ENCODE measurements at places on chromosomes 5 and 9.
A peak's percentile ranks its signal among the peaks of the same experiment; 100 is the strongest.

DNA sequence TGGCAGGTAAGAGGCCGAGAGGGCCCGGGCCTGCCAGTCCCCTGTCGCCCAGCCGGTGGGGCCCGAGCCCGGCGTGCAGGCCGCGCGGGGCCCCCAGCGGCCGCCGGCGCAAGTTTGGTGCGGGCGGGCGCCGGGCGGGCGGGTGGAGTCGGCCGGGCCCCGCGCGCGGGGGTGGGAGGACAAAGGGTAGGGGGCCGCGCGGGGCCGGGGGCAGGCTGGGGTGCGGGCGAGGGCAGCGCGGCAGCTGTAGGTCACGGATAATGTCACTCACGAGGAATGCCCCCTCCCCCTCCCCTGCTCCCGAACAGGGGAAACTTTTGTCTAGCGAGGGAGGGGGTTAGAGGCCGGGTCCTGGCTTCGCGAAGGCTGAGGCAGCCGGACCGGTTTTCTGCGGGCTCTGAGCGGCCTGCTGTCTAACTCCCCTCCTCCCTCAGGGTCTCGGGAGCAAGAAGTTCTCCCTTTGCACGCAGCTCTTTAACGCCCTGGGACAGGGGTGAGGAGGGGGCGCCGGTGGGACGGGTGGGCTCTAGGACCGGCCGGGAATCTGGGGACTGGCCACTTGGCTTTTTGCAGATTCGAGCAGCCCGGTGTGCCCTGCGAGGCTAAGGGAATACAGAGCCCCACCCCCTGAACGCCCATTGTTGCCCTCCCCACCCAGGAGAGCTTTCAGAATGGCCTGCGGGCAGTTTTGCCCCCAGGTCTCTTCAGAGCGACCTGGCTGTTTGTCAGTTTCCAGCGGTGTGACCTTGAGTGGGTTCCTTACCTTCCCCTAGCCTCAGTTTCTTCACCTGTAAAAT, 21.3 kb upstream of the NDST1 start:
- no peak for DNase-seq

DNA sequence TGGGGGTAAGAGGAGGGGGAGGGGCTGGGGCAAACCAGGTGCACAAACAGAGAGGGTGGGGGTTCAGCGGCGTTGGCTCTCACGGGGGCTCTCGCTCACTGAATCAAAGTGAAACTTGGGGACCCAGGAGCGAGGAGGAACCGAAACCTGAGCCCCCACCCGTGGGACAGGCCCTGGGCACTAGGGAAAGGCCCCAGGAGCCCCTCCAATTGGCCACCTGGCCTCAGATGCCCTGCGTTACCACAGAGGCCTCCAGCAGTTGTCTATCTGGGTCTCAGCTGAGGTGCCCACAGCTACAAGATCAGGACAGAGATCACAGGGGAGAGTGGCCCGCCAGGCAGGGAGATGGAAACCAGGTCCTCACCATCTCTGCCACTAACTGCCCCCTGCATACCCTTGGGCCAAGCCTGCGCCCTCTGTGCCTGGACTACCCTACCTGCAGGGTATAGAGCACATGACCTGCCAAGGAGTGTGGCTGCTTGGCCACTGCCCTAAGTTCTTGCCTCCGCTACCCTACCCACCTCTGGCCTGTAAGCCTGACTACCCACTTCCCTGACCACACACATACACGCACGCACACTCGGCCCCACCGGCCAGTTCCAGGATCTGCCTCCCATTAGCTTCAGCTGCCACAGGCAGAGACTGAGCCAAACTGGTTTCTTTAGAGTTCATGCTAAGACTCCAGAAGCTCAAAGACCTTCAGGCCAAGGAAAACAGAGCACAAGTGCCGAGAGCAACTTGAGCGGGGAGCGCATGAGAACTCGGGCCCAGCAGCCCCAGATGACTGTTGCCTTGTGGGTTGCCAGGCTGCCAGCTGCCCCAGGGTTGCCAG, 39.9 kb downstream of the PAX5 start:
- DNase-seq, result no peak

GRCh38 chr9:92969516-92970466, 22.5 kb downstream of the FGD3 start:
- DNase-seq, result no peak

GRCh38 chr9:94056442-94056974, 27.8 kb upstream of the PTPDC1 start:
- no peak for DNase-seq

- DNase-seq, result no peak
Observed at GRCh38 chr5:691817-692528, 1.2 kb downstream of the TPPP start.

GRCh38 chr9:136623016-136623841, 39.5 kb upstream of the EGFL7 start:
- DNase-seq, result no peak

DNA sequence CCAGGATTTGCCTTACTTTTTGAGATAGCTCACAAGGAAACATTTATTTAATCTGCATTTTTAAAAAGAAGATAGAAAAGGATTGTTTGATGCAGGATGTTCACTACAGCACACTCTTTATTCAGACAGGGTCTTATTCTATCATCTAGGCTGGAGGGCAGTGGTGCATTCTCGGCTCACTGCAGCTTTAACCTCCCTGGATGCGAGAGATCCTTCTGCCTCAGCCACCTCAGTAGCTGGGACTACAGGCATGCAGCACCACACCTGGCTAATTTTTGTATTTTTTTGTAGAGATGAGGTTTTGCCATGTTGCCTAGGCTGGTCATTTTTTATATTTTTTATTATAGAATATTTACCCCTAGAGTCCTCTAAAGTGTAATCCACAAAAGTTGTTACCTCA, 221.4 kb downstream of the MCTP1 start:
- DNase-seq, result no peak

DNA sequence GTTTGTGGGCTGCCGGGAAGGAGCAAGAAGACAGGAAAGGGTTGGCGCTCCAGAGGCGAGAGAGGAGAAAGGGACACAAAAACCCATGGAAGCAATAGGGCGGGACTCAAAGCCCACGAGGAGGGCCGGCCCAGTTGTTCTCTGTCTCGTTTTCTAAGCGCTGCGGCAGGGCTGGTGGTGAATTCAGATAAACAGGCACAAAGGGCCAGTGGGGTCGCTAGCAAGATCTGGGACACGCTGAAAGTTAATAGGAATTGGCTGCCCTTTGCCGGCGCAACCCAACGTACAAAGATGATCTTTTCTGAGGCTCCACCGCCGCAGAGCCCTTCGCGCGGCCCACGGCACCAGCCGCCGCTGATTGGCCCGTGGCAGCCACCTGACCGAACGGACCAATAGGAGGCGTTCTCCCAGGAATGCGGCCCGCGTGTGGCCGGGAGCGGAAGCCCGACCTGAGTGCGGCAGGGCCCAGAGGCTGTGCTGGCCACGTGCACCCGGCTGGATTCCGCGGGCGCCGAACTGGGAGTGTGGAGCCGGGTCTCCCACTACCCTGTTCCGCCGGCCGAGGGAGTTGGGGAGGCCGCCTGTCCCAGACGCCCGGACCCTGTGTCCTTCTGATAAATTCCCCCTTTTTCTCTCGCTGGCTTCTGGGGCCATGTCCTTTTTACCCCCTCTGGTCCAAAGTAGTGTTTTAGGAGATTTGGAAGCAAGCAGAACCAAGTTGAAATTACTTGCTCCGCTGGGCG, 16.8 kb upstream of the NSD1 start:
- no peak for DNase-seq

DNA sequence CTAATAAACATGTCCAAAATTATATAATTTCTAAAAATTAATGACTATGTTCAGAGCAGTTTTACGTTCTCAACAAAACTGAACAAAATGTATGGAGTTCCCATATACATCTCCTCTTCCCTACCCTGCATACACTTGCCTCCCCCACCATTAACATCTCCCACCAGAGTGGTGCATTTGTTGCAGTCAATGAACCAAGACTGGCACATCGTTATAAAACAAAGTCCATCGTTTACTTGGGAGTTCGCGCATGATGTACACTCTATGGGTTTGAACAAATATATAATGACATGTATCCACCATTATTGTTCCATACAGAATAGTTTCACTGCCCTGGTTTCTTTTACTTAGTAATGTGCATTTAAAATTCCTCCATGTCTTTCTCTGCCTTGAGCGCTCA, 130.1 kb downstream of the APBA1 start:
- no peak for DNase-seq

DNA sequence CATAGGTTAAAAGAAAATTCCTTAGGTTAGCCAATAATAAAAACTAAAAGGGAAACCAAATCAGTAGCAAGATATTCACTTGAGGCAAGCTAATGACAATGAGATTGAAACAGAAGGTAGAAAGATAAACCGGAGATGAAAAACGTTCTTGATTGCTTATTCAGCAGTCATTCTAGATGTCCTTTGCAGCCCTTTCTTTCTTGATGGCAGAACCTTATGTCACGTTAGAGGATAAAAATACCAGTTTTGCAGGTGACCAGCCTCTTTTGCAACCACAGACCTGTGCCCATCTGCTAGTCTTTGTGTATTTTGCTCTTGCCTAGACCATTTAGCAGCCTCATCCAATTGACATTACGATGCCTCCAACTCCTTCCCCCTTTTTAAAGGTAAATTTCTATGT, 337.8 kb downstream of the DMAC1 start:
- no peak for DNase-seq

GRCh38 chr5:148786456-148786855, 40.0 kb upstream of the ADRB2 start:
- no peak for DNase-seq

GRCh38 chr5:138789771-138790242, 36.6 kb downstream of the CTNNA1 start:
- DNase-seq, result peak; percentile 33

- no peak for DNase-seq
Observed at GRCh38 chr9:123488722-123489321, 132.8 kb downstream of the CRB2 start.

DNA sequence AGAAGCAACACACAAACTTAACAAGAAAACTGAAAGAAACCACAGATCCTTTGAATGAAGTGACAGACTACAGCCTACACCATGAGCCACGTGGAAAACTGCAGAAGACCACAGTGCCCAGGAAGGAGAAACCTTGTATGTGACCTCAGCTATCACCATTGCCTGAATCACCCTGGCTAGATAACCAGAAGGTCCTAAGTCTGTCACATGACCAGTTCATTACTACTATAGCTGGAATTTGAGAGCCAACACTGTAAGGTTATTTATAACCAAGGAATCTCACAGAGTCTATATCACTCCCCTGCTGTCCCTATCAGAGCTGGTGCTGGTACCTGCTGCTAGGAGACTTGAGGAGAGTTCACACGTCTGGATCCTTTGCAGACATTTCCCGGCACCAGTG, 90.3 kb upstream of the FBXL17 start:
- no peak for DNase-seq

- peak; percentile 97 for DNase-seq
Observed at GRCh38 chr9:14532456-14533115, 160.6 kb downstream of the ZDHHC21 start.

DNA sequence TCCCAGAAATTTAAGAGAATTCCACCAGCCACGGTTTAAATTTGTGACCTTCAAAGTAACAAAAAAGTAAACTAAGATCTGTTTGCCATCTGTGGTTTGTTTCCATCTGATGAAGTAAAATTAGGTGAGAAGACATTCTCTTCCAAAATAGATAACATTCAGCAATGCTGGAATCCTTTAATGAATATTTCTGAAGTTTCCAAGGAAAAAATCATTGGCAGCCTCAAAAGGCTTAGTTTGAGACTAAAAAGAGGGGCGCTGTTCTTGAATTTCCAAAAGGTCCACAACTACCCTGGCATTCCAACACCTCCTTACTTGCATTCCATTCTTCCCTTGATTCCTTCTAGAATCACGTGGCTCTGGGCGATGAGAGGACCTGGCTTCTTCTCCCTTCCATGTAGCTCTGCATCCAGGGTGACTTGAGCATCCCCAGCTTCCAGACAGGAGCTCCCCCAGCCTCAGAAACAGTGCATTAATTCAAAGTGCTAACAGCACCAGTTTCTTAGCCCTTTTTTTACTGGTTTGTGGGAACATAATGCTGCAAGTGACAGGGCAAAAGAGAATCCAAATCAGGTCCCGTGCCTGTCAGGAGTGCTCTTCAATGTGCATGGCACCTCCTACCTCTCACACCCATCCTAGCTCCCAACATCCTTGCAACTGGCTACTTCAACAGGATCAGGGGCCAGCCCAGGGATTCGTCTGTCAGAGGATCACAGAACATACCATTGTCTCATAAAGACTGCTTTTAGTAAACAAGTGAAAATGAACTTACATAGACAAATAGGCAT, 191.5 kb upstream of the S1PR3 start:
- DNase-seq, result no peak

- no peak for DNase-seq
Observed at GRCh38 chr5:150670948-150671310, 9.9 kb downstream of the MYOZ3 start.

GRCh38 chr5:127898551-127899213, 184.9 kb upstream of the SLC12A2 start:
- DNase-seq, result no peak

GRCh38 chr9:88477300-88477751, 57.7 kb upstream of the NXNL2 start:
- no peak for DNase-seq

- DNase-seq, result no peak
Observed at GRCh38 chr5:160903551-160903950, 51.5 kb upstream of the ATP10B start.

- DNase-seq, result no peak
Observed at GRCh38 chr5:135694012-135694411, 115.2 kb upstream of the CXCL14 start.

- DNase-seq, result peak; percentile 60
Observed at GRCh38 chr5:142151436-142152383, 43.1 kb downstream of the NDFIP1 start.

GRCh38 chr5:79829260-79829659, 139.6 kb downstream of the CMYA5 start:
- no peak for DNase-seq

DNA sequence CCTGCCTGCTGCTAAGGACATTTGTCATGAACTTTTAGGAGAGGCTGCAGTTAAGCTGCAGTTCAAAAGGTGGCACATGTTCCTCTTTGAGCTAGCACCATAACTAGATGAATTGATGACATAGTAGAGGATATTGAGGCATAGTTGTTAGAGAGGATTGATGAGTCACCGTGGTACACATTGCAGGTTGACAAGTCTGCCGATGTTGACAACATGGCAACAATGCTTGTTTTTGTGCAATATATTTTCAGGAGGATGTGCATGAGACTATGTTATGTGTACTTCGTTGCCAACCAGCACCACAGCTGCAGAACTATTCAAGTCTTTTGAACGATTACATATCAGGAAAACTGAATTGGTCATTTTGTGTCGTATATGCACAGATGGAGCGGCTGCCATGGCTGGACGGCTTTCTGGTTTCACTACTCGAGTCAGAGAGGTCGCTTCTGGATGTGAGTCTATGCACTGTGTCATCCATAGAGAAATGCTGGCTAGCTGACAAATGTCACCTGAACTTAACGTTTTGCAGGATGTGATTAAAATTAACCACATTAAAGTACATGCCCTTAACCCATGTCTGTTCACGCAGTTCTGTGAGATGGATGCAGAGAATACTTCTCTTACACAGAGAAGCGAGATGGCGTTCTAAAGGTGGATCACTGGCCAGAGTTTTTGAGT, 24.2 kb downstream of the ANP32B start:
- no peak for DNase-seq

- no peak for DNase-seq
Observed at GRCh38 chr5:123360201-123360571, 63.0 kb downstream of the CEP120 start.

Measured in NCI-H446 (cell line).